ENCODE measurements at places on chromosomes 16 and 17.

DNA sequence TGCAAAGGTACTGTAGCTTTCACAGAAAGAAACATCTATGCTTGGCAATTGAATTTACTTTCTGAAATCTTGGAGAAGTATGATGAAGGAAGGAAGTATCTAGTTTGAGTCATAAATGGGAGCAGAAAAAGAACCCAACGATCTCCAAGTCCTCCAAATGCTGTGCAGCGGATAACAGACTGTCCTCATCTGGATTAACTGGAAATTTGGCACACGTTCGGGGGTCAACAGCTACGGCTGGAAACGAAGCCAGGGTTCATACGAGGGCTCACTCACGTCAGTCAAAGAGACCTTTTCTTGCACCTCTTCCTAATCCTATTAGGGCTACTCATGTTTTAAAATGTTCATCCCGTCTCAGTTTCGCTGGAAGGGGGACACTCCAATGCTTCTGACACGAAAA is 152.0 kb downstream of the ZFHX3 start:
- no peak for DNase-seq

DNA sequence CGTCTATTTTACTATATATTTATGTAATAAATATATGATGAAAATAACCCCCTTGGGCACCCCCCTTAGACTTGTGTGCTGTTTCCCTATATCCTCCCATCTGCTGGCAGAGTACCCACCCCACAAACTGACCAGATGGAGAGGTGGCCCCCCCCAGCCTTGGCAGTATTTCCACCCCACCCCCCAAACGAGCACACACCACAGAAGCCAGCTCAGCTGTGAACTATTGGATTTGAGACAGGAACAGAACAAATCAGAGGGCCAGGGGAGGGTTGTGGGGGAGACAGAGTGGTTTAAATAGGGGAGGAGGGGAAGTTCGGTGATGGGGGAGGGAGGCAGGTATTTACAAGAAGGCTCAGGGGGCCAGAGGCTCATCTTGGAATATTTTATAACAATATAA is 7.8 kb downstream of the NR1D1 start:
- no peak for DNase-seq

DNA sequence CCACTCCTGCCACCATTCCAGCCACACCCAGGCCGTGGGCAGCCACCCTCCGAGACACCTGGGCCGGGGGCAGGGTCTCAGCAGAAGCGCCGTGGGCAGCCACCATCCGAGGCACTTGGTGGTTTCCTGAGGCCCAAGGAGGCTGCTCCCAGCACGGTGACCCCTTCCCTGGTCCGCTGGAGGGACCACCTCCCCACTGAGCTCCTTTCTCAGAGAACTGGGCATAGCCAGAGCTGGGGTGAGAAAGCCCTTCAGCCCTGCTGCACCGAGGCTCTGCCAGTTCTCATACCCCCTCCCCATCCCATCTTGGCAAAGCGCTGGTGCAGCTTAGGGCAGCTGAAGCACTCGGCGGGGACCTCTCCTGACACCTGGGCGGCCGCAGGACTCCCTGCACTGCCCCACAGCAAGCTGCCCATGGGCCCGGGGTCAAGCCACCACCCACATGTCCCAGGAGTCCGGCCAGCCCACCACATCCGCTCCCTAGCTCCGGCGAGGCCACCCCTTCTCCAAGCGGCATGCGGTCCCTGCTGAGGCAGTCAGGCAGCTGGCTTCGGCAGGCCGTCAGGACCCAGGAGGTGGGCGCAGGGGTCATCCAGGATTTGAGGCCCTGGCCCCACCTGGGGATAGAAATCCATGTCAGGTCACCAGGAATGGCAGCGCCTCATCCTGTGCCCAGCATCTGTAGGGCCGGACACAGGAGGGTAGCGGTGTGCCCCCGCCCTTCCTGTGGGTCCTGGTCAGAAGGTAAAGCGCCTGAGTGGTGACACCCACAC is 1.3 kb upstream of the CYBA start:
- DNase-seq = no peak

DNA sequence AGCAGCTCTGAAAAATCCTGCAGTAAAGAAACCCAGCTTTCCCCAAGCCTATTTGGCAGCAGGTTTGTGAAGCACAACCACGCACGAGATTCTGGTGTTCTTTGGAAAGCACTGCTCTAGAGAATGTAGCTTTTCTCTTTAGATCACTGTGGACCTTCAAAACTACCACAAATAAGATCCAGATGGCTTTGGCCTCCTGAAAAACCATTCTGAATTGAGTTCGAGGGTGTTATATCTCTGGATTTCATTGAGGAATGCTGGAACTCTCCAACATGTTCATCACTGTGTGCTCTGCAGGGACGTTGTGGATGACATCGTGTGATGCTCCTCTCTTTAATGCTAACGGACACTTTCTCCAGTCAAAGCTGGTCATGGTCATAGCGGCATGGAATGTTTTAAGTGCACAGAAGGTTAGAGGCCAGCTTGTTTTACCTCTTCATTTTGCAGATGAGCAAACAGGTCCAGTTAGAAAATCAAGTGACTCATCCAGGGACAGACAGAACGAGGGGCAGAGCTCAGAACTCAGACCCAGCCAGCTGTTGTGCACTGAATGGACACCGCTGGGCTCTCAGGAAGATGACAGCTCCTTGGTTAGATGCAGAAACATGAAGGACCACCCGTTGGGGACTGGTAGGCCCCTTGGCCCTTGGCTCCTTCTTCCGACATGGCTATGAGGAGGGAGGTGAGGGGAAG is 37.2 kb downstream of the CCDC42 start:
- DNase-seq = no peak

- DNase-seq = no peak
Observed at GRCh38 chr17:12134101-12134500, 113.4 kb downstream of the MAP2K4 start.

DNA sequence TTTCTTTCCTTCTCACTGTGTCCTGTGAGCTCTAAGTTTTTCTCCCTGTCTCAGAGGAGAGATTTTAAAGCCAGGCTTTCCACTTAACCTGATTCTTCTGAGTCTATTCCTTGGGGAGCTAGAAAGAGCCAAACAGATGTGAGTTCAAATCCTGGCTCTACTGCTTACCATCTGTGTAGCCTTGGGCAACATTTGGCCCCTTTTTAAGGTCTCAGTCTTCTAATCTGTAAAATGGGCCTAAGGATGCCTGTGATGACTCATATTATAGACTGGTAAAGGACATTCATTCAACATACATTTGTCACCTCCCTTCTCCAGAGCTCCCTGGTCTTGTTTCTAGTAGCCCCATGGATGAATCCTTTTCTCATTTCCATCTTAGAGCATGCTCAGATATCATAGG is 304.0 kb downstream of the SHISA9 start:
- no peak for DNase-seq

- no peak for DNase-seq
Observed at GRCh38 chr17:11921296-11921695, 76.0 kb downstream of the ZNF18 start.

DNA sequence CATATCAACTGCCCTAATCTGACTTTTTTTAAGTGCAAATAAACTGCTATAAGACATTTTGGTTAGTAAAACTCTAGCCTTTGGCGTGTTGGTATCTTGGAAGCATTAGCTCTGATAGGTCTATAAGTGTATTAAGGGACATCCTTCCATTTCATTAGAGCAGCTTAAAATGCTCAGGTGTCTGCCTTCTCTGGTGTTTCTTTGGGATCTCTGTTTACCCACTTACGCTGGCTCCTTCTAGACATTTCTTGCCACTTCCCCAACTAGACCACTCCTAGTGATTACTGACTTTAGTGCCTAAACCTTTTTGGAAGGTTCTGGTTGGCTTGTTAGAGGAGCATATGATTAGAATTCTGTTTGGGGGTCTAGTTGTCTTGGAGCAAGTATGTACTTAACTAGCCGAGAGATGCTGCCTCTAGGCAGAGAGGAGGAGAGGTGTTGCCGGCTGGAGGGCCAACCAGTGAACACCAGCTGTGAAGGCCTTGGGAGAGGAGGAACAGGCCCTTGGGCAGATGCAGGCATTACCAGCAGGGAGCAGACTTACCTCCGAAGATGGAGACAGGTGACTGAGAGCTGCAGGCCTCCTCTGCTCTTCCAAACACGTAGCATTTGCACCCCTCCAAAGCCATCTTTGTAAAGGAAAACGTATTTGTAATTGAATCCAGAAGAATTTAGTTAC is 15.2 kb upstream of the CLEC18C start:
- no peak for DNase-seq

DNA sequence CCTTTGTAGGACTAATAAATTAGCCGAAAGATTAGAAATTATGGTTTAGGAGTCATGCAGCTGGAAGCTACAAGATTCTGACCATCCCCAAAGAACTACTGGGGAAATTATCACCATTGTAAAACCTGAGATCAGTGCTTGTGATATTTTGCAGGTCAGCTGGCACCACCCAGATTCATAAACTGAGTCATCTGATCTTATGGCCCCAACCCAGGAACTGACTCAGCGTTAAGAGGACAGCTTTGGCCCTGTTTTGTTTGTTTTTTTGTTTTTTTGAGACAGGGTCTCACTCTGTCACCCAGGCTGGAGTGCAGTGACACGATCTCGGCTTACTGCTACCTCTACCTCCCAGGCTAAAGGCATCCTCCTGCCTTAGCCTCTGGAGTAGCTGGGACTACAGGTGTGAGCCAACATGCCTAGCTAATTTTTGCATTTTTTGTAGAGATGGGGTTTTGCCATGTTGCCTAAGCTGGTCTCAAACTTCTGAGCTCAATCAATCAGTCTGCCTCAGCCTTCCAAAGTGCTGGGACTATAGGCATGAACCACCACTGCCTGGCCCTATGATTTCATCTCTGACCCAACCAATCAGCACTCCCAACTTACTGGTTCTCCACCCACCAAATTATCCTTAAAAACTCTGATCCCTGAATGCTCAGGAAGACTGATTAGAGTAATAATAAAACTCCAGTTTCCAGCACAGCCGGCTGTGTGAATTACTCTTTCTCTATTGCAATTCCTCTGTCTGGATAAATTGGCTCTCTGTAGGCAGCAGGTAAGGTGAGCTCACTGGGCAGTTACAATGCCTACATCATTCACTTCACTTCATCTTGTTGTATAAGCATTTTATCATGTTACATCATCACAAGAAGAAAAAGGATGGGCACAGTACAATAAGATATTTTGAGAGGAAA is 79.4 kb upstream of the KSR1 start:
- DNase-seq = no peak

DNA sequence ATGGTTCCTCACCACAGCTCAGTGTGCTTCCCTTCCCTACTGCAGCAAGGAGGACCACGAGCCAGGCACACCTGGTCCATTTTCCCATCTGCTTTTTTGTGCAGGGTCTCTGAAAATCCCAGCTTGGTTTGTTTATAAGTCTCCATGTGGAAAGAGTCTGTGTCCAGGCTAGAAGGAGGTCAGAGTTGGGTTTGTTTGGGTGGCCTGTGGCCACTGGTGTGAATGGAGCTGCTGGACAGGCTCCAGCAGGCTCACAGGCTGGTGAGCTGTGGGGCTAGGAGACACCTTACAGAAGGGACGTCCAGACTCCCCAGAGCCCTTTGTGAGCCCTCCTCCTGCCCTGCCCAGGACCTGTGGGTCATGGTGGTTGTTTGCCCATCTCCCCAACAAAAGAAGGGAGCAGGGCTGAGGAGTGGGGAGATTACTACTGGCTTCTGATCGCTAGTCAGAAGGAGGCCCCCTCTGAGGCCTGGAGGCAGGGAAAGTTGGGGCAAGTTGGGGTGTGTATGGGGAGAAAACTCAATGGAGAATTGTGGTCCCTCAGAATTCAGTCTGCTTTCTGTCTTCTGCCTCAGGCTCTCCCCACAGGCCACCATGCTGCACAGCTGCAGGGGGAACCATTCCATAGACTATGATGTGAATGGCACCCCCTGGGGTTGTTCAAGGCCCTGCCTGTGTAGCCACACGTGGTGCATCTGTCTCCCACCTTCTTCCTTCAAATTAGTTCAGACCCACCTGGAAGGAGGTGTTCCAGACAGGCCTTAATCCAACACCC is 4.1 kb downstream of the RARA start:
- no peak for DNase-seq

DNA sequence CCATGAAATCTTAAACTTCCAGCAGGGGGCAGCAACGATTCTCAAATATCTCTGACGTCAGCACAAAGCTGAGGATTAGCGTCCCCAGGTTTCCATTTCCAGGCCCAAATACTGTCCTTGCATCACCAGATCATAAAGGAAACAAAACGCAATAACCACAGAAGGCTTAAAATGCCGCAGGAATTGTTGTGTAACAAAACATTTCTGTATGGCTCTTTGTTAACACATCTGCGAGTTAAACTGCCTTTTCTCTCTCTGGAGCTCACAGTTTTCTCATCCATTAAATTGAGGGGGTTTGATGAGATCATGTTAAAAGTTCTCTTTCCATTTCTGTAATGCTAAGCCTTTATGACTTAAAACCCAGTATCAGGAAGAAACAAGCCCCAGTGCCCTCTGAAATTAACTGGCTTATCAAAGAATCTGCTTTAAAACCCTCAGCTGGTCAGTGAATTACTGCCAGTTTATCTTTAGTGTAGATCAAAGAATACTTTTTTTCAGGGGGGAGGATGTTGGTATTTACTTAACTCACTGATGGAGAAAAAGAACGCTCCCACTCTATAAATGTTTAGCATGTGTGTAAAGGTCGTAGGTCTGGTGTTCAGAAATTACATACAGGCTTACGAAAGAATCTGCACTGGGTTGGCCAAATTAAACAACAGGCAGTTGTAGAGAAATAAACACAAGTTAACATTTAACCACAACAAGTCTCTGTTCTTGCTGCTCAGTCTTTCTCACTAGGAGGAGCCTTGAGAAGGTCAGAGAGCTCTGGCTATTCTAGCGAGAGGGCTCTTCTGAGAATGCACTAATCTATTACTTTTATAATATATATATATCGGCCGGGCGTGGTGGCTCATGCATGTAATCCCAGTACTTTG is 10.6 kb upstream of the TERF2 start:
- DNase-seq = peak; percentile 33

GRCh38 chr17:44008205-44008909 is 3.9 kb downstream of the NAGS start:
- no peak for DNase-seq

DNA sequence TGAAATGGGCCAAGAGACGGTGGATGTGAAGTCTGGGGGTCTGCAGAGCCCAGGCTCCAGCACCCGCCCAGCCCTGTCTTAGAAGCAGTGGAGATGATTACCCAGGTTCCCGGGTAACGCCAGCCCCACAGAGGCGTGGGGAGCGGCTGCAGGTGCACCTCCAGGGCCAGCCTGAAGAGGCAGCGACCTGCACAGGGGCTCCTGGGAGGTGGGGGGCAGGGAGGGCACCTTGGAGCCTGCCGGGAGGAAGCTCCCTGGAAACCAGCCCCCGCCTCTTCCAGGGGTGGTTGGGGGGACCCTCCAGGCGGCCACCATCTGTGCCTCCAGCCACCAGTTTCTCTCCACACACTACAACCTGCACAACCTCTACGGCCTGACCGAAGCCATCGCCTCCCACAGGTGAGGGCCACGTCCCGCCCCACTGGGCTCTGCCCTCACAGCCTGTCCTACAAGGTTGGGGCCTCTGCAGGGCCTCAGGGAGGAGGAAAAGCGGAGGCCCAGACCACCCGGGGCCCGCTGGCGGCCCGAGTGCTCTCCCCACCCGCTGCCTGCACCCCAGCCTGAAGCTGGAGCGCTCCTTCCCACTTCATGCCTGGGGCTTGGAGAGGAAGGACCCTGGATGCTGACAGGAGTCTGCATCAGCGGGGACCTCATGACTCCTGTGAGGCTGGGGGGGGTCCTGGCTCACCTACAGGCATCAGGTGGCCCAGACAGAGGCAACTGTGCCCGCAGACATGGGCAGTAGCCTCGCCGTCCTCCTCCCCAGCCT is 10.5 kb downstream of the GAA start:
- DNase-seq = no peak

All from stimulated activated CD4-positive, alpha-beta T cell treated with anti-CD3 and anti-CD28 coated beads, Interleukin-1b, Interleukin-23, amount 100 ng/mL, for 1 hour (primary cell).